ENCODE measurements at places on chromosomes 7 and 10.

DNA sequence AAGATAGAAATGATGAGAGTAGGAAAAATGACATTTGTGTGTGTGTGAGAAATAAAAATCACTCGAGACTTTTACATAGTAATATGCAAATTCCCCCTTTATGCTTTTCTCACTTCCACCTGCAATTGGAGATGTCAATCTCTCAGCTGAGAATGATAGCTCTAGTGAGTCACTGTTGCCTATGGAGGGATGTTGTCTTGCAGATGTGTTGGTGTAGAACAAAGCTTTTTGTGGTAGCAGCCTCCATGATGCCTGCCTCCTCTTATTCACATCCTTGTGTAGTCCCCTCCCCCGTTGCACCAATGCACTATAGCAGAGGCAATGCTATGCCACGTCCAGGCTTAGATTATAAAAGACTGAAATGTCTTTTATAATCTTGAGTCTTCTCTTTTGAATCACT is 33.8 kb downstream of the SPAG6 start:
- DNase-seq = no peak

GRCh38 chr10:126549344-126549743 is 121.1 kb downstream of the C10orf90 start:
- DNase-seq = no peak

DNA sequence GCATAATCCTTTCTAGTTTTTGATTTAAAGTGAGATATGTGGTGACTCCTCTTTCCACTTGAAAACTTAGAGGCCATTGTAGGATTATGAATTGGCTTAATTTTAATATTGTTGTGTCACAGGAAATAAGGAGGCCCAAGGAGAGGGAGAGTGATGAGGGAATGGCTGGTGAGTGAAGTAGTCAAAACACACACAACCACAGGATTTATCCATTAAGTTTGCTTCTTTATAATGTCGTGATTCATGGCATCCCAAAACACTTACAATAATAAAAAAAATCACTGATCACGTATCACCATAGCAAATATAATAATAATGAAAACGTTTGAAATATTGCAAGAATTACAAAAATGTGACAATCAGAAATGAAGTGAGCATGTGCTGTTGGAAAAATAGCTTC is 1215.5 kb upstream of the LRRTM3 start:
- no peak for DNase-seq

GRCh38 chr7:24777806-24778205 is 20.5 kb upstream of the GSDME start:
- no peak for DNase-seq

DNA sequence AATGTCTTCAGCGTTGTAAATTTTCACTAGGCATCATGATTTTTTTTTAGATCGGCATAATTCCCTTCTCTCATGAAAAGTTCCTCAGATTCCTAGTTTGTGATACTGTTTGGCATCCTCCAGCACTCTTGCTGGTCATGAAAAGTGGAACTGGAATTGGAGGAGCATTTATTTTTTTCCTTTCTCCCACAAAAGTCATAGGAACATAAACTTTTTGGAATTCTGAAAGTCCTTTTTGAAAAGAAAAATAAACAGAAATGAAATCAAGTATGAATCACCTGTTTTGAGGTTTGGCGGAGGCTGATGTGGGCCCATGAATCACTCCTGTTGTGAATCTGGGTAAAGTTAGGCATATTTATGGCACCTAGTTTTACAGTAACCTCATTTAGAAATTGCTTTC is 17.7 kb downstream of the CACNB2 start:
- no peak for DNase-seq

- no peak for DNase-seq
These were observed 478.5 kb downstream of the GPAM start for GRCh38 chr10:111705021-111705420.

GRCh38 chr7:150324373-150324961 is 1.1 kb upstream of the ACTR3C start:
- DNase-seq = no peak

DNA sequence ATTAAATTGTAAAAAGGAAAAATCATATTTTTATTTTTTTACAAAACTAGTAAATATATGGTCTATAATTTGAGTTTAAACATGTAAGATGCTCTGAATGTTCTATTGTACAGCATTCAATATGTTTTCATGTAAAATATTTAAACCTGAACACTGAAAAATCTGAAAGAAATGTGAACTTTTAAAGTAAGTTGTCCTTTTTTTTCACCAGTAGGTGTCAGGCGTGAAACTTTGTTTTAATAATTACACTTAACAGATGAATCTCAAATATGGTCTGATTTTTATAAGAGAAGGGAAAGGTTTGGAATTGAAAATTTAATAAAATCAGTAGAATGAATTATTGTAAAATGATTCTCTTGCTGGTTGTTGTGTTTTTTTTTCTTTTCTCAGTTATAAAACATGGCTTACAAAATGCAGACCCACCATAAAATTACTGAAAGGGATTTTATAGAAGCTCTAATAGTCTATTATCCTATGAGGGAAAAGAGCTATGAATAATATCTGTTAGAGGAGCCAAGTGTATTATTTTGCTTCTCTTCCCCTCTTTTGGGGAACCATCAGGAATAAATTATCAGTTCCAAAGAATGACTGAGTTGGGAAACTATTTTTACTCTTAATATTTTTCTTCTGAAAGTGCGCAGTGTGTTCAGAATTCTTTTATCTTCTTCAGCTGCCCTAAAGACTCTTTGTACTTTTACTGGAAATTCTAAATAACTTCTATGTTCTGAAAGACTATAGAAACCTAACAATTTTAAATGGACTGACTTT is 217.7 kb upstream of the FZD1 start:
- no peak for DNase-seq

- no peak for DNase-seq
These were observed 6.5 kb upstream of the ATOH7 start for GRCh38 chr10:68238371-68238770.

DNA sequence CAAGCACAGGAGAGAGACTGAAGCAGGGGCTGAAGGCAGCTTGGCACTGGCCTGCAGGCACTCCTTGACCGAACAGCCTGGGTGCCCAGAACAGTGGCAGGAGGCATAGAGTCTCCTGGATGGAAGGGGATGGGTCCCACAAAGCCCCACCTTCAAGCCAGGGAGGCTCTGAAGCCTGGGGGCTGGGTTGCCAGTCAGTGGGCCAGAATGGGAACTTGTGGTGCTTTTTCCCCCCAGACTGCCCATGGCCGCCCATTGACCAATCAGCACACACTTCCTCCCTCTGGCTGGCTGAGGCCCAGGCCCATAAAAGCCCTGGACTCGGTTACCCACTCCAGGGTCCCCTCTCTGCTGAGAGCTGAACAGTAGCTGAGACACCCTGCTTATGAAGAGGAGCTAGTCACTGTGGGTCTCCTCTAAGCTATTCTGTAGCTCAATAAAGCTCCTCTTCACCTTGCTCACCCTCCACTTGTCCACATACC is 109.6 kb downstream of the ELAPOR2 start:
- no peak for DNase-seq

- DNase-seq = no peak
These were observed 79.5 kb upstream of the SVIL start for GRCh38 chr10:29714096-29714874.

DNA sequence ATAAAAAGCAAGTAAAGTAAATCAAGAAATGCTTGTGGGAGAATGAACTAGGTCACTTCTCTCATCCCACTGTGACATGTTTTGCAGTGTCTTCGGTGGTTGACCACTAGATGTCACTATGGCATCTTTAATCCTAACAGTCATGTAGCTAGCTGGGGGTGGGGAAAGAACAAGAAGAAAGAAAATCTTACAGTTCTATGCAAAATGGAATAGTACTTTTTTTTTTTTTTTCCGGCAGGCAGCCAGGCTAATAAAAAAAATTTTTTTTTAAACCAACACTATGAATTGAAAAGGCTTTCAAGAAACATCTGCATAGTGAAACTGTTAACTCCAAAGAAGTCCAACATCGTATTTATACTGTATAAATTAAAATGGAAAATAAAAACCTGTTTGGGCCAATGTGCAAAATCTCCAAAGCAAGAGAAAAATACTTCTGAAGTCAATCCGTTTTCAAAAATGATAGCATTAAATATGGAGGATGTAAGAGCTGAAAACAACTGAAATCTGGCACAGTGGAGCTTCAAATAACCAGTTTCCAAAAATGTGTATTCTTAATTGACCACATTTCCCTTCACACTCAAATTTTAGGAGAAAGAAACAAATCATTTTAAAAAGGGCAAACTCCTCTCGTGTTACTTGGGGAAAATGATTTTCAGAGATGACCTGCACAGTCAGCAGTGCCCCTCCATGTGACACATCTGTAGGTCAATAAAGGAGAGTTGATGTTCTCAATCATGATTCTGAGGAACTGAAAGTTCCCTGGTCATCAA is 38.5 kb downstream of the CDK1 start:
- no peak for DNase-seq

DNA sequence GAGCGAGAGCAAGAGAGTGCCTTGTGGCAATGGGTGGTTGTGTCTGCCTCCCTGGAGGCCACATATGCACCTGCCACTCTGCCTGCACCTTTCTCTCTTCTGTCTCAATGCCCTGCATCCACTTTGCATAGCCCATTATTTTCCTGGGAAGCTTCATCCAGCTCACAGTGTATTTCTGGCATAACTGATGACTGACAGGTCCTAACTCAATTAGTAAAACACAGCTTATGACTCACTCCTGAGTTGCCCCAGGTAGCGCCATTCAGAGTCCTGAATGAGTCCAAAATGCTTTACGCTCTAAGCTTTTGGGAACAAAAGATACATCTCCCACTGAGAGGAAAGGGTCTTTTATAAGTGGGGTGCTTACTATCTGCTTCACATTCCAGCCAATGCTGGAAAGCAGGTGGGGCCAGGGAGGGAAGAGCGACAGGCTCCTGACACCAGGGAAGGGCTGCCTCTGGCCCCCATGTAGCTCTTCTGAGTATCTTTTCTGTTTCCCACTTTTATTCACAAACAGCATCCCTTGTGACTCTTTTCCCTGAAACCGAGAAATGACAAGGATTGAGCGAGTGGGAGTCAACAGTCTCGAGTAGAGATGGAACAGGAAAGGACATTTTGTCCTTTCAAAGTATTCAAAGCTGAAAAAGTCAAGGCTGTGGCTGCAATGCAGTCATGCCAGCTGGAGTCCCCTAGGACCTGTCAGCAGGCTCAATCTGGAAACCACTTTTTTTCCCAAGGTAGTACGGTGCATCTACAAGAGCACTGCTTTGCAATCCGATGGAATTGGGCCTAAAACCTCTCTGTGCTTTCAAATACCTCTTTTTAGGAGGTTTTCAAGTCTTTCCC is 479.3 kb upstream of the PODXL start:
- no peak for DNase-seq

GRCh38 chr7:37956791-37957190 is 36.4 kb downstream of the EPDR1 start:
- DNase-seq = no peak

GRCh38 chr7:152975076-152975475 is 215.5 kb downstream of the ACTR3B start:
- no peak for DNase-seq

DNA sequence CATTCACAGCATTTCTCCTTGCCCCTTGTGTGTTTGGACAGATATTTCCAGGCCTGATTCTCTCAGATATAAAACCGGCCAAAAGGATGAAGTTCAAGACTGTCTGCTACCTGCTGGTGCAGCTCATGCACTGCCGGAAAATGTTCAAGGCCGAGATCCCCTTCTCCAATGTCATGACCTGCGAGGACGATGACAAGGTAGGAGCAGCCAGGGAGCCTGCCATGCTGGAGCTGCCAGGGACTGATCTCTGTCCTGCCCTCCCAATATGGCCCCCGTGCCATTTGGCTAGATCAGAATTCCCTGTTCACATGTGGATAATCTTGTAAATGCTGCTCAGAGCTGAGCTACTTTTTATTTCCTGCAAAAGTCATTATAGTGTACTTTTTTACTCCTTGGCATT is 87.8 kb downstream of the ADCY1 start:
- DNase-seq = no peak

DNA sequence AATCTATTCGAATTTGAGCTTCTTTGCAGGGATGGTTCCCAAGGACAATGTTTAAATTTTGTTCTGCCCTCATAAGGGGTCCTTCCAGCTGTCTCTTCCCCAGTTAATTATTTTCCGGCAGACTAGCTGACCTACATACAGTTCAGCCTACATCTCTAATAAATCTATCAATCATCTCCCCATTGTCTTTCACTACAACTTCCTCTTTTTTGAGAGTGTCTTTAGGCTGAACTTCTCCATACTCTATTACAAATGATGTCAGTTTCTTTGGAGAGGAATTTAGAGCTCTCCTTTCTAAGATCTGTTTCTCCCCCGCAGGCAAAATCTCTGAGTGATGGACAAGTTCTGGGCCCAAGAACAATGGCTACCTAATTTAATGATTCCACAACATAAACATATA is 122.2 kb downstream of the PCLO start:
- no peak for DNase-seq

- no peak for DNase-seq
These were observed 14.1 kb upstream of the SLC16A12 start for GRCh38 chr10:89549510-89549909.

DNA sequence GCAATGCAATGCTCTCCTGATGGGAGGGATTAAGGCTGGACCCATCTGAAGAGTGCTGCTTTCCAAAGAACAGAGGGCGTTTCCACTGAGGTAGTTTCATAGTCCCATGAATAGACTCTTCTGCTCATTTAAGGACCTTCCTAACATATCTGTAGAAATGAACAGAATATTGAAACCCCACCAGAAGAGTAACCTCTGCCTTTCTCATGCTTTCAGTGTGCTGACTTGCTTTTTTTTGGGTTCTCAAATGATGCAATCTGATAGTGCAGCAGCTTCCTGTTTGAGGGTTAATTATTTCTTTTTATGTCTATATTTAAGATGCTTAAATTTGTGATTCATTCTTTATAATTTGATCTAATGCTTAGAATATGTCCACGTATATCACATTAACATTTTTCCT is 82.2 kb downstream of the GATA3 start:
- no peak for DNase-seq

GRCh38 chr10:110824152-110824441 is 47.6 kb upstream of the PDCD4 start:
- DNase-seq = no peak

GRCh38 chr10:19817231-19817933 is 1.1 kb downstream of the PLXDC2 start:
- no peak for DNase-seq

GRCh38 chr7:87702326-87702725 is 74.1 kb downstream of the RUNDC3B start:
- no peak for DNase-seq

DNA sequence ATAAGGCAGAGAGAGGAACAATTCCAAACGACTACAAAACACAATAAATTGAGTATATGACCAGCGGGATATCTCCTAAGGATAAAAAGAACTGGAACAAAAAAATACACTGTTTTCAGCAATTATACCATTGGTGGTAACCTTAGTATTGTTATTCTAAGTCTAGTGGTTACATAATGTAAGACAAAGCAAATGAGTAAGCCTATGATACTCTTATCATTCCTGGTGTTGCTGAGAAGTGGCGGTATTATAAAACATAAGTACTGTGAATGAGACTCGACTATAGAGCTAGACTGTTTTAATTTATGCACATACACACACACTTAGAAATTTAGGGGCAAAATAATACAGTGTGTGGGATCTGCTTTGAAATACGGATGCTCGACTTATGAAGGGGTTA is 107.7 kb downstream of the NRBF2 start:
- no peak for DNase-seq

GRCh38 chr10:115802911-115803310 is 470.1 kb downstream of the GFRA1 start:
- no peak for DNase-seq

Data from stimulated activated CD8-positive, alpha-beta memory T cell treated with anti-CD3 and anti-CD28 coated beads, Interleukin-2, amount 100 ng/mL, for 1 hour (primary cell).